ENCODE measurements at places on chromosomes 1 and 21.

DNA sequence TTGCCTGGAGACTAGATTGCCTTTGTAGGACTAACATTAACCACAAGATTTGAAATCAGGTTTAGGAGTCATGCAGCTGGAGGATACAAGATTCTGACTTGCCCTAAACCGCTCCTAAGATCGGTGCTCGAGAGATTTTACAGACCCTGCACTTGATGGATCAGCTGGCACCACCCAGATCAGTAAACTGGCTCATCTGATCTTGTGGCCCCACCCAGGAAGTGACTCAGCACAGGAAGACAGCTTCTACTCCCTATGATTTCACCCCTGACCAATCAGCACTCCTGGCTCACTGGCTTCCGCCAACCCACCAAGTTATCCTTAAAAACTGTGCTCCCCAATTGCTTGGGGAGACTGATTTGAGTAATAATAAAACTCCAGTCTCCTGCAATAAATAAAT, 876 bp upstream of the CATSPERE start:
- no peak for DNase-seq

DNA sequence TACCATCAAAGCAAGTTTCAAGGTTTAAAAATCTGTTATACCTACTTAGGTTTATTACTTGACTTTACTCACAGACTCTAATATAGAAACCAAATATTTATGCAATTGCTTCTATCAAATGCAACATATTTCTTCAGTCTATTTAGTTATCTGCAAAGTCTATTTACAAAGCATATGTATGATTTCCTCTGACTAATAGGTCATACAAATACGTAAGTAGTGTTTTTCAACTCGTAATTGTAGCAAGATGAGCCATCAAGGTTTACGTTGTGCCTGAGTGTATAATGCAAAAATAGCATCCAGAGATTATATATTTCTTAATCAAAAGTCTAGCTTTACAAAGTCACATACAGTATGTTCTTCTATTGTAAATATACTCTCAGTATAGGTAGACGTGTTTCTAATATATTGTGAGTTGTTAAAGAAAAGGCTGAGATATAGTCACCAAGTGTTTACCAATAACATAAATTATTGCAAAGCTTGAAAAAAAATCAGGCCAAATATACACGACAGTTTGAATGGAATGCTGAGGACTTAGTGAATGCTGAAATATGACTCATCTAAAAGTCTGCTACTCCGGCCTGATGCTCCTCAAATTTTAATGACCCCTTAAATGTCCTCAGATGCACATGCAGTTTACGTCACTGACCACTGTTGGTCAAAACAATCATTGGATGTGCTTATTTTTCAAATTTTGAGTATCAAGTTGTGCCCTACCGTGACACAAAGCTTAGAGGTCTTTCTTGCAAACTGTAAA, 48.4 kb downstream of the ADAMTS5 start:
- no peak for DNase-seq

- no peak for DNase-seq
These were observed at the start of gene ETV3L for GRCh38 chr1:157099633-157100009. Gene ETV3L (minus strand): TSS chr1:157099808. CDS start chr1:157099523, 285 bp downstream.

GRCh38 chr1:41666981-41667631, 182.6 kb upstream of the EDN2 start:
- DNase-seq = peak; percentile 98

DNA sequence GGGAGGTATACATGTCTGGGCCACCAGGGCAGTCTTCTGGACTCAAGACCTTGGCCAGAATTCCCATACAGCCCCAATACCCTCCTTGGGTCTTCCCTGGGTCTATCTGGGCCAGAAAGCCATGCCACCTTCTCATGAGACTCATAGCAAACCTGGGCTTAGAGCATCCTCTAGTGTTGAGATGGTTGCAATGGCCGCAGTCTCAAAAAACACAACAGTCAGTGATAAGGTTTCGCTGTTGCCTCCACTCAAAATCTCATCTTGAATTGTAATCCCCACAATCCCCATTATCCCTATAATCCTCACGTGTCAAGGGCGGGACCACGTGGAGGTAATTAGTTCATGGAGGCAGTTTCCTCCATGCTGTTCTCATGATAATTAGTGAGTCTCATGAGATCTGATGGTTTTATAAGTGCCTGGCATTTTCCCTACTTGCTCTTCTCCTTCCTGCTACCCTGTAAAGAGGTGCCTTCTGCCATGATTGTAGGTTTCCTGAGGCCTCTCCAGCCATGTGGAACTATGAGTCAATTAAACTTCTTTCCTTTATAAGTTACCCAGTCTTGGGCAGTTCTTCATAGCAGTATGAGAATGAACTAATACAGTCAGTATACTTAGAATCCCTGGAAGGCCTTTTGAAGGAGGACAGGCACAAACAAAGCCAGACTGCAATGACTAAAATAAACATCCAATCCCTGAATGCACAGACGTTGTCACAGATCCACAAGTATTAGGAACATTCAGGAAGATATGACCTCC, 77.0 kb downstream of the CTH start:
- DNase-seq = peak; percentile 37

- DNase-seq = no peak
These were observed 10.2 kb upstream of the PLXNA2 start for GRCh38 chr1:208254376-208254775.

GRCh38 chr1:216144661-216145450, 278.4 kb downstream of the USH2A start:
- no peak for DNase-seq

GRCh38 chr1:33126411-33127000, 45.6 kb downstream of the AZIN2 start:
- DNase-seq = no peak

DNA sequence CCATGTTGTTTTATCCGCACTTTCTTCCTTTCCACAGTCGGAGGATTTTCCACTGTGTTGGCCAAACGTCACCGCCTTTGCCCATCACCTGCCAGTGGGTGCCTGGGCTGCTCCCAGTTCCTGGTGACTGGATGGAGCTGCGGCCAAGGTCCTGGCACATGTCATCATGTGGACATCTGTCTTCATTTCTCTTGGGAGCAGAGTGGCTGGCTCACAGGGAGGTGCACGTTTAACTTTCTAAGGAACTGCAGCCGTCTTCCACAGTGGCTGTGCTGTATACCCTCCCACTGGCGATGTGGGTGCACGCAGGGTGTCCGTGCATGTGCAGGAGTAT, 19.5 kb upstream of the RNF223 start:
- no peak for DNase-seq

DNA sequence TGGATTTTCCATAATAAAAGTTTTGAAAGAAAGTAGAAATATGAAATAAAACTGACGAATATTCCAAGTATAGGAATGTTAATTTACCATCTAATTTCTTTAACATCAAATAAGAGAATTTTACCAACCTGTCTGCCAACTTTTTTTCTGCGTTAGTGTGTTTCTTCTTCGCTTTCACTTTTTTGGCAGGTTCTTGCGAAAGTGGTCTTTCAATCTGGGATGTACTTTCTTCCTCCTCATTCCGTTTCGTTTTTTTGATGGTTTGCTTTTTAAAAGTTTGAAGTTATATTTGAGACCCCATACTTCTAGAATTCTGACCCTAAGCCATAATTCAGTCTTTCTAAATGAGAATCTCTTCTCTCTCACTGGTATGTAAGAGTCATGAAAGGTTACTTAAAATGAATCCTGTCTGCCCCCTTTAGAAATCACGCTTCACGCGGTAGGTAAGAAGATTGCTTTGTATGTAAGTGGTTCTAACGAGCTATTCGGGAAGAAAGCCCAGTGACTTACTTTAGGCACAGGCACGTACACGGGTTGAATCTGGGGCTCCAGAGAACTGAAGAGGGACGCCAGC, 580 bp downstream of the RBM34 start:
- no peak for DNase-seq

GRCh38 chr1:24278726-24279125, 40.4 kb upstream of the GRHL3 start:
- no peak for DNase-seq

DNA sequence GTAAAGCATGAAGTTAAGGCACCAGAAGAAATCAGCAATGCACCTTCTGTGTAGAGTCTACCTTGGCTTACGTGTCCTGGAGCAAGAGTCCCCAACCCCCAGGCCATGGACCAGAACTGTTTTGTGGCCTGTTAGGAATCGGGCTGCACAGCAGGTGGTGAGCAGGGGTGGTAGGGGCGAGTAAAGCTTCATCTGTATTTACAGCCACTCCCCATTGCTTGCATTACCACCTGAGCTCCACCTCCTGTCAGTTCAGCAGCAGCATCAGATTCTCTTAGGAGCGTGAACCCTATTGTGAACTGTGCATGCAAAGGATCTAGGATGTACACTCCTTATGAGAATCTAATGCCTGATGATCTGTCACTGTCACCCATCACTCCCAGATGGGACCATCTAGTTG, 21.5 kb downstream of the ZMYND12 start:
- DNase-seq = no peak

- no peak for DNase-seq
These were observed 34.6 kb downstream of the CFAP74 start for GRCh38 chr1:1968767-1969504.

GRCh38 chr1:182444497-182444896, 5.4 kb upstream of the RGSL1 start:
- no peak for DNase-seq

GRCh38 chr1:24865168-24865567, 64.9 kb downstream of the RUNX3 start:
- no peak for DNase-seq

DNA sequence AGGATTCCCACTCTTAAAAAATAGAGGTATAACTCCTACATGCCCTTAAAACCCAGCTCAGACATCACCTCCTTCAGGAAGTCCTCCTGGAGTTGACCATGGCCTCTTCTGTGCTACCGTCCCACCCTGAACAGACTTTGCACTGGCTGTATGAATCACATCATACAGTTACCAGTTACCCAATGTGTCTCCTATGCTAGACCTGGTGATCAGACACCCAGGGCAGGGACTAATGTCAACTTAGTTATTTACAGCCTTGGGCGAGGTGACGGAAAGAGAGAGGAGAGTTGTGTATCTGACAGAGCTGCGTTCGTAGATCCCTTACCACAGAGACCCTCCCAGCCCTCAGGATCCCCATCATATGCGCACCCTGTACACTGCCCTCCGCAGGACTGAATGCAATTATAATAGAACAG, 72.7 kb downstream of the SLC66A1 start:
- DNase-seq = no peak

Data from LNCaP clone FGC (cell line).